ENCODE measurements at places on chromosomes 3 and 15. TPM values are rescaled to one million over a fixed set of nuclear protein-coding genes. Genes with fewer than 3 reads are reported as not detected.

GAP43 gene
- 0.39 TPM for total RNA-seq

COPB2 gene
- 179 TPM for total RNA-seq

P2RY1 gene
- 0.39 TPM for total RNA-seq

GP5 gene
- under 0.01 TPM for total RNA-seq

HYKK gene
- total RNA-seq: 3.3 TPM

GPR27 gene
- under 0.01 TPM for total RNA-seq

SCAANT1 gene
- not detected for total RNA-seq

SKOR1 gene
- under 0.01 TPM for total RNA-seq

GOLGA6L7 gene
- not detected for total RNA-seq

GNAI2 gene
- total RNA-seq: 231 TPM

PRR23B gene
- not detected for total RNA-seq

ST8SIA2 gene
- not detected for total RNA-seq

LRRC15 gene
- under 0.01 TPM for total RNA-seq

RAD18 gene
- total RNA-seq: 9.6 TPM

CD200R1 gene
- not detected for total RNA-seq

CDHR4 gene
- total RNA-seq: not detected

COL8A1 gene
- total RNA-seq: 21.3 TPM

AADAC gene
- total RNA-seq: not detected

CLRN1 gene
- not detected for total RNA-seq

CCDC54 gene
- not detected for total RNA-seq

PHC3 gene
- total RNA-seq: 33.2 TPM

ZNF660 gene
- 1.8 TPM for total RNA-seq

GPR149 gene
- not detected for total RNA-seq

FMN1 gene
- 0.59 TPM for total RNA-seq

AMOTL2 gene
- 25.7 TPM for total RNA-seq

QARS1 gene
- 293 TPM for total RNA-seq

ALS2CL gene
- total RNA-seq: 0.37 TPM

FBXW12 gene
- total RNA-seq: 0.20 TPM

CLEC3B gene
- 33.4 TPM for total RNA-seq

TNFAIP8L3 gene
- total RNA-seq: 21.5 TPM

AQP9 gene
- total RNA-seq: 4.8 TPM

PTH1R gene
- 1.1 TPM for total RNA-seq

COL7A1 gene
- 17.8 TPM for total RNA-seq

SPRED1 gene
- 68.0 TPM for total RNA-seq

GPR62 gene
- total RNA-seq: 0.20 TPM

GADL1 gene
- under 0.01 TPM for total RNA-seq

All from subcutaneous preadipocyte (primary cell).